ENCODE measurements at places on chromosomes 6 and 20.

GRCh38 chr6:47743744-47744143 is 38.1 kb upstream of the OPN5 start:
- DNase-seq = no peak

GRCh38 chr20:23995905-23996666 is 7.5 kb upstream of the GGTLC1 start:
- DNase-seq = peak; percentile 77

DNA sequence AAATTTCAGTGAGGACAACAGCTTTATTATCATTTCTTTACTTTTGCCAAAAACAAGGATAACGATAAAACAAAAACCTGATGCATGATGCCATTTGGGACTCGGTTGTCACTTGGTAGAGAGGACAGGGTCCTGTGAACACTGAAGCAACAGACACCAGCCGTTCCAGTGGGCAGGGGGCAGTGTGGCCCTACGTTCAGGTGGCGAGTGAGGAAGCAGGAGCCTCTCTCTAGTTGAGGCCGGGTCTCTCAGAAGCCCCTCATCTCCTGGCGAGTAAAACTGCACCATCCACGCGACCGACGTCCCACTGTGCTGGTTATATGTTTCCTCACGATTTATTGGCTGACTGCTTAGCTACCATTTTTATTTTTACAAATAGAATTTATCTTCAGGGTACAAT is 231.6 kb downstream of the THBS2 start:
- DNase-seq = no peak

GRCh38 chr20:20085812-20086211 is 33.5 kb downstream of the CFAP61 start:
- DNase-seq = no peak

DNA sequence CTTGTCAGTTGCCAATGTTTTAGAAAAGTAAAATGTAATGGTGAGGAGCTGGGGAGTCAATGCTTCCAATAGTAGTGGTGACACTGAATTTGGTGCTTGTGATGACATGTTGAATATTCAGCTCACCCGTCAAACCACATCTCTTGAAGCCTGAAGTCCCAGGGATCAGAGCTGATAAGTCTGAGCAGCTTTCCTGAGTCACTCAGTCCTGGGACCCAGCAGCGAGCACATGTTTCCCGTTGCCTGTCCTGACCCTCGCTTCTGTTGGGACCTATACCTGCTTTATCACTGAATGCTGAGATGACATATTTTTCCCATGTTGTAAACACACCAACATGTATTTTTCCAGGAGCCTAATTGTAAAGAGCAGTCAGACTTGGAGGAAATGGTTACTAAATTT is 693.6 kb downstream of the QKI start:
- DNase-seq = no peak

DNA sequence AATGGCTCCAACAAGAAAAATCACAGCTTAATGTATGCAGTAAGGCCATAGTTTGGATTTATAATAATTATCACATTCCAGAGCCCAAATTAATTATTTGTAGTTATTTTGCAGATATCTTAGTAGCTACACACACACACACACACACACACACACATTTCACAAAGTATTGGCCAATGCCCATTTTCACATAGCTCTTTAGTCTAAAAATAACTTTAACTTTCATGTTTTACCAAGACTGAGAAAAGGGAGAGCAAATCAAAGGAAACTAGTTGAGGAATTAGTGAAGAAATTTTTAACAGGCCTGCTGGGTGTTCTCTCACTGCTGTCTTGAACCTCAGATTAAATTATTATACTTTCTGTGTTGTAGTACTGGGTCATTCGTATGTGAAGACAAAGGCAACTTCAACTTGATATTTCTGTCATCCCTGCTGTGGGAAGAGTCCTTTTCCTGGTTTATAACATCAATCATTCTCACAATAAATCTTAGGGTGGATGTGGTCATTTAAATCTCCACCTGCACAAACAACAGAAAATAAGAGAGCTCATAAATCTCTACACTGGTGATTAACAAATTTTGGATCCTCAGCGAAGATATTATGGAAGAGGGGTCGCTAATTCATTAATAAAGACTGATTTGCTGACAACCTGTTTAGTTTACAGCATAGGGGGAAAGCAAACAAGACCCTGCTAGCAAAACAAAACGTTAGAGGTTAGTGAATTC is 1.6 kb upstream of the TCF21 start:
- peak; percentile 4 for DNase-seq
